ENCODE measurements at places on chromosomes 6 and 20.

GRCh38 chr20:46100988-46101387, 11.2 kb upstream of the NCOA5 start:
- no peak for DNase-seq

GRCh38 chr6:154487367-154488247, 22.9 kb downstream of the CNKSR3 start:
- DNase-seq: no peak

GRCh38 chr6:169024047-169024660, 229.5 kb downstream of the THBS2 start:
- no peak for DNase-seq

DNA sequence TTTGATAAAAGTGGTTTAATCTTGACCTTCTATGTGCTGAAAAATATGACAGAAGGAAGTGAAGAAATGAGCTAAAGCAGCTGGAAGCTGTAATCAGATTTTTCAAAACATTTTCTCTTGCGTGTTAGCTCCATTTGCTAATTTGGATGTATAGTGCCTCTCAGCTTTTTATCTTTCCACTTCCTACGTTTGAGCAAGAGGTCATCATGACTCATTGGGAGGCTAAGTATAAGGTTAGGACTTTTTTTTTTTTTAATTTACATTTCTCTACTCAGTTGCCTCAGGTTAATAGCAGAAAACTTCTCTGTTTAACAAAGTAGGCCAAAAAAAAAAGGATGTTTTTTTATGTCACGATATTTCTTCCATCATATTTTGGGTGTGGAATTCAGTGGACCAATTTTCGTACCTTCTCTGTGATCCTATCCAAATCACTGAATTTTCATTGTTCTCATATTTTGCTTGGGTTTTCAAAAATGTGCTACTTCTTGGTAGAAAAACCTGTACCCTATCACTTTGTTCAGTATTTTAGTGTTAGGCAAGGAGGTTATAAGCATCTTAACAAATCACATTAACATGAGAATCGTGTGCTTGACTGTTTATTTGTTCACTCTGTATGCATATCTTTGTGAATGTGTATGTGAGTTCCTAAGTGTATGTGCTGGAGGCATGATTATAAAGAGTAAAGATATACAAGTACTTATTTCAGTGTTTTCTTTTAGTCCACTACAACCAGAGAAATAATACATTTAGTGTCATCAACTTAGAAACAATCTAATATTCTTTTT, 1028.3 kb upstream of the EYS start:
- no peak for DNase-seq

DNA sequence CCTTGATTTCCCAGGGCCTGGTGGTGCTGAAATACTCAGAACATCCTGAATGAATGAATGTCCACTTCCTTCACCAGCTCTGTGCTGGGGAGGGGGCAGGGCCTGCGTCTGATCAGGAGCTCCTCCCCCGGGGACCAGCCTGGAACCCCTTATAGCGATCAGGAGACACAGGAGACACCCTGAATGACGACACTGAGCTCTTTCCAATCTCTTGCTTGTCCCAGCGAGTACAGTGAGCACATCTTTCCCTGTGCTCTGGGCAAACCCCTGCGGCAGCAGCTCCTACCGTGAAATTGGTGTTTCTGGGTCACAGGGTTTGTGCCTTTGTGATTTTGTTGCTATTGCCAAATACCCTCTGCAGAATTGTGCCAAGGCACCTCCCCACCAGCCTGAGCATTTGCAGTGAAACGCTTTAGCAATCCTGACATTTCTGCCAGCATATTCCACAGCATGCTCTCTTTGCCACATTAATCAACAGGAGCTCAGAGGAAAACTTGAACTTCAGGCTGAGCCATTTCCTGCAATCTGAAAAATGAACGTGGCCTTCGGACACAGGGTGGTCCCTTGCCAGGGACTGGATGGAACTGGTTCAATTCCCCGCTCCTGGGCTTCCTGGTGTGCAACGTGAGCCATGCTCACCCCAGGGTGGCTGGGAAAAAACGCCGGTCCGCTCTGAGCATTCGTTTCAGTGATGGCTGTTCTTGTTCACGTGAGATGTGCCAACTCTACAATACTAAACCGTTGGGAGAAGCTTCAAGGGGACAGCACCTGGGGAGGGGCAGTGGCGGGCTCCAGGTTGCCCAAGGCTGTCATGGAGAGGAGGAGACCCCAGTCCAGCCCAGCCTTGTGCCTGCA, 23.1 kb upstream of the MRGBP start:
- no peak for DNase-seq

DNA sequence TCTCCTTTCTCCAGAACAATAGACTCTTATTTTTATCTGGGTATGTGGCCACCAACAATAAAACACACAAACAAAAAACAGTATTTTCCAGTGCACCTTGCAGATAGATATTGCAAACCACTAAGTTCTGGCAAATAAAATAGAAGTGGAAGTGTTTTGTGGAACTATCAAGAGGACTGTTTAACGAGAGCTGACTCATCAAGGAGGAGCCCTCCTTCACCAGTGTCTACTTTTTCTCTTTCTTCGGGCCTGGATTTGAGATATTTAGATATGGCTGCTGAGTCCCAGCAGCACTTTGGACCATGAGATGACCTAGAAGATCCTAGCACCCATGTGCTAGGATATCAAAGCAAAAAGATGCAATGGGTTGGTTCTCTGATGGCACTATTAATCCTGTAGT, 154.7 kb downstream of the AIG1 start:
- no peak for DNase-seq
